Ascending aorta (tissue), 2 donors: ENCODE measurements at places on chromosomes 11 and 22.

DNA sequence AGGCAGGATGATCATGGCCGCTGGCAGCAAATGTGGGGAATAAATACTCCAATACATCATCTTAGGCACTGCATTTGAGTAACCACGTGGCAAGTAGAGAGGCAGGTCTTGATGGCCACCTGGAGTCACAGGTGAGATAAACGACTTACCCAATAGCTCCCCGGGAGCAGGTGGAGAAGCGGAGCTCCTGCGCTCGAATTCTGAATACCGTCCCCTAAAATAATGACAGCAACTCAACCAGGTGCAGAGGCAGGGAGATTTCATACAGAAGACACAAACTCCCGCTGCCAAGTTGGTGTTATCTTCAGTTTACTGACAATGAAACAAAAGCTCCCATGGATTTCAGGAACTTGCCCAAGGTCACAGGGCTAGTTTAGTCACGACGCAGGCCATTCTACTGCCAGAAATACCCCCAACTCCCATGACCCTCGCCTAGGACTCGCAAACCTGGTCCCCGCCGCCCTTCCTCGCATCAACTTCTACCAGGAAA is 437 bp downstream of the SLC43A3 start:
- peaks cover 43% of the 10 kb centered on the region for H3K4me1 ChIP-seq
- DNase-seq = peak; percentile 69
- H3K4me3 ChIP-seq = peak overlapping the region; percentile 80
- no peaks in the 10 kb centered on the region for H3K27me3 ChIP-seq

- no peaks in the 10 kb centered on the region for H3K27me3 ChIP-seq
- peaks cover 50% of the 10 kb centered on the region for H3K4me1 ChIP-seq
- no peak for DNase-seq
- H3K36me3 ChIP-seq = peaks cover 39% of the 10 kb centered on the region
These were observed 206.9 kb downstream of the DBX1 start for GRCh38 chr11:19953336-19953735.

- H3K27me3 ChIP-seq = no peaks in the 10 kb centered on the region
- H3K27ac ChIP-seq = no peak overlapping the region
- H3K4me3 ChIP-seq = no peak overlapping the region
- peaks cover 9% of the 10 kb centered on the region for H3K36me3 ChIP-seq
These were observed 909 bp upstream of the BRD1 start for GRCh38 chr22:49828599-49828965.

- H3K36me3 ChIP-seq = no peaks in the 10 kb centered on the region
- H3K27ac ChIP-seq = no peak overlapping the region
- H3K4me3 ChIP-seq = no peak overlapping the region
- H3K4me1 ChIP-seq = no peaks in the 10 kb centered on the region
These were observed 9.5 kb upstream of the RIC3 start for GRCh38 chr11:8178297-8178696.

GRCh38 chr22:28833276-28833923 is 33.0 kb upstream of the XBP1 start:
- no peak overlapping the region for H3K27ac ChIP-seq
- H3K4me1 ChIP-seq = no peaks in the 10 kb centered on the region
- H3K4me3 ChIP-seq = no peak overlapping the region
- H3K27me3 ChIP-seq = no peaks in the 10 kb centered on the region
- H3K36me3 ChIP-seq = no peaks in the 10 kb centered on the region
- no peak for DNase-seq
